ENCODE measurements at places on chromosomes 4 and X. TPM values are rescaled to one million over a fixed set of nuclear protein-coding genes. Genes with fewer than 3 reads are reported as not detected.

The HPF1 gene
- 16.6 TPM for polyA plus RNA-seq

The RADX gene
- 2.0 TPM for polyA plus RNA-seq

The RRH gene
- 0.07 TPM for polyA plus RNA-seq

The MAGEA8 gene
- not detected for polyA plus RNA-seq

The CHRDL1 gene
- 3.8 TPM for polyA plus RNA-seq

The PDGFRA gene
- polyA plus RNA-seq: 7.4 TPM
